ENCODE measurements at places on chromosomes 12 and 14.

- DNase-seq: no peak
Measured at GRCh38 chr12:14846876-14847580, 3.7 kb upstream of the ART4 start.

- DNase-seq: no peak
Measured at GRCh38 chr12:26271889-26272492, 76.6 kb downstream of the SSPN start.

GRCh38 chr12:108514468-108514972 is 557 bp upstream of the FICD start:
- no peak for DNase-seq

GRCh38 chr14:23437133-23438100 is 2.0 kb upstream of the MYH7 start:
- DNase-seq: no peak

GRCh38 chr14:72952171-72952570 is 25.9 kb downstream of the DCAF4 start:
- no peak for DNase-seq

- DNase-seq: no peak
Measured at GRCh38 chr12:52318241-52318990, 2.8 kb downstream of the KRT83 start.

GRCh38 chr14:57182760-57183503 is 85.8 kb downstream of the EXOC5 start:
- DNase-seq: no peak

- no peak for DNase-seq
Measured at GRCh38 chr14:82421286-82421685, 887.6 kb upstream of the SEL1L start.

DNA sequence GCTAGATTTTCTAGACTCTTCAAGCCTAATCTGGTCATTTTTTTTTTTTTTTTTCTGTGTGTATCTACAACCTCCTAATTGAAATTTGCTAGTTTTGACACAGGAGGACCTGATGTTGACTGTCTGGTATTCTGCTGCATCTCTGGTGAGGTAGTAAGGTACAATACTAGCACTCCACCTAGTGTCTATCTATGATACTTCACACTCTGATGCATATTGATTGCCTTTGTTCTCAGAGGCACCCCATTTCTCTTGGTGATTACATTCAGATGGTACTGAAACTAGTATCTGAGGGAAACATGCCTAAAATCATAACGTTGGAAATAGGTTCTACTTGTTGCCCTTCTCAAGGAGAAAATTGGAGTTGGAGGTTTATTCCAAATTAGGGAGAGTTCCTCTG is 930.5 kb upstream of the NOVA1 start:
- DNase-seq: no peak
